ENCODE measurements at places on chromosomes 11 and 22. TPM values are rescaled to one million over a fixed set of nuclear protein-coding genes. Genes with fewer than 3 reads are reported as not detected.

DNA sequence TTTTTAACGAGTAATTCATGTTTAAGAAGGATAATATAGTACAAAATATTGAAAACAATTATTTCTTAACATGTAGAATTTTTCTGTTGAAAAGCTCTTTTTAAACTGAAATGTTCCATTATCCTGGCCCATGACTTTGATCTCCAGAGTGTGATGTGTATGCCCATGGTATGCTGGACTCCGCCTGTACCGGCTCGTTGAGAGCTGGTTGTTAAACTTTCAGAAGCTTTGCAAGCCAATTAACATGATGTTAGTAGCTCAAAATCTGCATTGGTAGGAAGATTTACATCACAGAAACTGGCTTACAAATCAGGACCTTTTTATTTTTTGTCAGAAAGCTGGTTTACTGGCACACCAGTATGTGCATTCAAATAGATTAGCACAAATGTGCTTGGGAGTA, 15.0 kb downstream of the SIK2 start:
- DNase-seq: no peak

- DNase-seq: no peak
Observed at GRCh38 chr11:88695689-88696414, 358.3 kb upstream of the CTSC start.

DNA sequence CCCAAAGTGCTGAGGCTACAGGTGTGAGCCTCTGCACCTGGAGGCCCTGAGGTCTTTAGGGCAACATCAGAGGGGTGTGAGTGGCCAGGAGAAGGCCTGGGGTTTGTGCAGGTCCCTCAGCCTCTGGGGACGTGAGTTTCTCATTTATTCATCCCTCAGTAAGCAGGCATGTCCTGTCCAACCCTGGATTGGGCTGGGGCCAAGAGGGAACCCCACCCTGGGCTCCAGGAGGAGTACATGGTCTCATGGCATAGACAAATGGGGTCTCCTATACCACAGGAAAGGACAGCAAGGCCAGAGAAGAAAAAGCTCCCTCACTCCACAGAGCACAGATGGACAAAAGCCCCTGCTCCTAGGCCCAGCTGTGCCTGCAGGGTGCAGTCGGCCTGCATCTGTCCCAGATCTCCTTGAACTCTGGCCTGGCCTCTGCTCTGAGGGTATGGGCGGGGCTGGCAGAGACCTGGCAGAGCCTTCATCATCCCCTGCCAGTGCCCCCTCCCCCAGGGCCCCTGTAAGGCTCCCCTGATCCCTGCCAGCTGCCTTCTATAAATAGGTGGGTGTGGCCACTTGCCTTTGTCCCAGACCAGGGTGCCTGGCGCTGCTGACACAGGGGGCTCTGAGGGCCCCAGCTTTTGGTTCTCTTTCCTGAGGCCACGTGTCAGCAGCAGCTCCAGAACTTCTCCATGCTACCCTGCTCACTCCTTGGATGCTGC, 34.6 kb downstream of the A4GALT start:
- peak; percentile 64 for DNase-seq

DNA sequence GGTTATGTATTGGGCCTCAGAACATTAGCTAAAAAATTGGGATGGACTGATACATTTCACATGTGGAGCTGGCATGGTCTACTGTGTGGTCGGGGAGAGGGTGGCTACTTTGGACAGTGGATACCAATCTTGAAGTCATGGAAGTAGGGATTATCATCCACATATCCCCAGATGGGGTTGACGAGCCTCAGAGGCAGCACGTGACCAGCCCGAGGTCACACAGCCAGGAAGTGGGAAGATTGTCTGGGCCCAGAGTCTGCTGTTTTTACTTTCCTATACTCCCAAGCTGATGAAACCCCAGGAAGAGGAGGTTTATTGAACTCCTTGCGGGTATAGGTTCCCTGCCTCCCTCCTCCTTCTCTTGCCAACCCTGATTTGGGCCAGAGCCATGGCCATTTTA, 92.9 kb downstream of the FBXO7 start:
- DNase-seq: no peak

DNA sequence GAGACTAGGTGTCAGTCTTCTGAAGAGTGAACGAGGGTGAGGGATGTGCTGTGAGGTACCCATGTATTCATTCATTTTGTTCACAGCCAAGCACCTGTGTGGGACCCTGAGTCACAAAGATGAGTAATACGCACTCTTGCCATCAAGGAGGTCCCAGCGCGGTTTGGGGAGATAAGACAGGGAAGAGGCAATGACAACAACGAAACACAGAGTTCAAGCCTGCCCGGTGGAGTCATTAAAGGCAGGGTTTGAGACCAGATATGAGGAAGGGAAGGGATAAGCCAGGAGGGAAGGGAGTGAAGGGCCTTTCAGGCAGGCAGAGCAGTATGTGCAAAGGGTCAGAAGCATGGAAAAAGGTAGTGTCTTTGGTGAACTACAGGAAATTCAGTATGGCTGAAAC, 4.6 kb downstream of the DCHS1 start:
- DNase-seq: no peak

GRCh38 chr11:33934450-33934849, 42.6 kb upstream of the LMO2 start:
- DNase-seq: no peak

GRCh38 chr11:66316849-66317251, at the start of gene CD248:
CD248 (minus strand) TSS chr11:66317044; CDS start chr11:66317027, 17 bp downstream.
- DNase-seq: peak; percentile 73

DNA sequence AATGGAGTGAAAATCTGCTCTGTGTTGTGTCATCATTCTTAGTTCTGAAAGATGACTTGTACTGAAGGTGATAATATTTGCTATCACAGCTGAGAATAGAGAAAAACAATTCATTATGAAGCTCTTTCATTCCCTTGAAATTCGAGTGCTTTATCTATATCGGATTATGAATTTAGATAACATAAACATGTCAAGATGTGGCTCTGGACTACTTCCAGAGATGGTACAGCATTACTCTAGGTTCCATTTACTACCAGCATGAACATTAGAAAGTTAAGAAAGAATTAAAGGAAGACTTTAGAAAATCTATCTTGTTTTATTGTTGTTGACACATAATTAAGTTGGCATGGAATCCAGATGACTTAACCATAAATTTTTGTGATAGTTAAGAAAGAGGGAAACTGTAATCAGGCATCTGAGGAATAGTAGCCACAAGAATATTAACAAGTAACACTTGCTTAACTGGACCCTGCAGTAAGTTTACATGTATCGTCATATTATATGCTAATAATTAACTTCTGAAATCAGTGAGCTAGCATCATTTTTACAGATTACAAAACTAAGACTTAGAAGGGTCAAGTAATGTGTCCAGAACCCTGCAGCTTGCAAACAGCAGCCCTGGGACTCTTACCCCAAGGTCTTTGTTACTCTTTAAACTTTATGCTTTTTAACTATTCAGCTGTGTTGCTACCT, 182.6 kb downstream of the DDX10 start:
- no peak for DNase-seq

DNA sequence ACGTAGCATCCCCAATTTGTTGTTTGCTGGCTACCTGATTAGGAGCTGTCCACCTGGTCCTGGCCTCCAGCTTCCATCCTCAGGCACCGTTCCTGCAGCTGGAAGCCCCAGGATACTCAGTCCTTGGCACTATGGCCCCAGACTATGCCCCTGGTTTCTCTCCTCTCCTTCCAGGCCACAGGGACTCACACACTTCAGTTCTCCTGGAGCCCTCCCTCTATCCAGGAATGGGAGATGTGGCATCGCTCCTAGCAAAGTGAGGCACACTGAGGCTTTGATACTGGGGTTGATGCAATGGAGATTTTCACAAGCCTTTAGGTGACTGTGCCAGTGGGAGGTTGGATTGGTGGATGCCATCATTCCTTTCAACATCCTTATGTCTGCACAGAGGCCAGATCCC, 142.8 kb upstream of the B3GAT1 start:
- DNase-seq: no peak

- DNase-seq: no peak
Observed at GRCh38 chr11:102836290-102836875, 7.0 kb downstream of the MMP3 start.

- DNase-seq: peak; percentile 78
Observed at GRCh38 chr11:64742889-64743590, 902 bp downstream of the RASGRP2 start.

- peak; percentile 79 for DNase-seq
Observed at GRCh38 chr22:22710719-22711531, 66.5 kb downstream of the GGTLC2 start.

GRCh38 chr22:27991586-27992293, 72.7 kb upstream of the PITPNB start:
- no peak for DNase-seq

- no peak for DNase-seq
Observed at GRCh38 chr11:112096194-112096593, 9.5 kb downstream of the SDHD start.

Gene HEPHL1
- 0.02 TPM for polyA plus RNA-seq

Gene SART1
- polyA plus RNA-seq: 8.8 TPM

Gene LARGE2
- 0.42 TPM for polyA plus RNA-seq

Gene PTPRCAP
- 7.2 TPM for polyA plus RNA-seq

Gene CARD18
- polyA plus RNA-seq: not detected

Gene LRRC4C
- 0.78 TPM for polyA plus RNA-seq
